Gastroesophageal sphincter (tissue), 4 donors: ENCODE measurements at places on chromosomes 5 and 9.

DNA sequence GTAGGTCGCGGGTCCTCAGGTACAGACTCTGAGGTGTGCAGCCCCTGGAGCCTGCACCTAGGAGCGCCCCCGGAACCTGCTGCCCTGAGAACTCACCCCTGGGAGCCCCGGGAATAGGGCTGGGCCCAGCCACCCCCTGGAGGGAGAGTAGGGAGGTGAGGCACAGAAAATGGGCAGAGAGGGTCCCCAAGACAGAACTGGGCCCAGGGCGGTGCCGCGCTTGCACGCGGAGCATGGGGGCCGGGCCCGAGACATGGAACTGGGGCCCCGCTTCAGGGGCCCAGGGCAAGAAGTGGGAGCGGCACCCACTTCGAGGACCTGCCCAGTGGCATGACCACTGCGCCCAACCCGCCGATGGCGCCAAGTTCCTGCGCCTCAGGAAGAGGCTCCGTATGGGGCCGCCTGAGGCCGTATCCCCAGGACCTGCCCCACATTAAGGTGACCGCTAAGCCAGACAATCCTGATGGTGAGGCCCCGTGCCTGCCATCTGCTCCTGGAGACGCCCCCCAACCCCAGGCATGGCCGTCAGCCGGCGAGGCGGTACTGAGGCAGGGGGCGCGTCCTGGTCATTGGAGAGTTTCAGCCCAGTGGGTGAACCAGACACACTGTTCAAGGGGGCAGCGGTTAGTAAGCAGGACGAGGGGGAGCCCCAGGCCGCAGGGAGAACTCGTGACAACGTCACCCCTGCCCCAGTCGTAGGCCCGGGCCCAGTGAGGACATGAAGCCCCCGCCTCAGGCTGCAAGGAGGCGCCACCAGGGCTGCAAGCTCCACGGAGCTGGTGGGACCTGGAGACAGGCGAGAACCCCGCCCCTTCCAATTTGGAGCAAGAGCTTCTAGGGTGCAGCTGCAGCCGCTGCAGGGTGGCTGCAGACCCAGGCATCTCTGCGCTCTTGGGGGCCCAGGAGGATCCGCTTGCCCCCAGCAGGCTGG lies 89.5 kb upstream of the PUM3 start:
- no peak for ATAC-seq

GRCh38 chr9:38652044-38652443 lies 31.6 kb upstream of the ANKRD18A start:
- no peak for ATAC-seq

GRCh38 chr5:33167541-33167940 lies 273.2 kb upstream of the TARS1 start:
- ATAC-seq: no peak

DNA sequence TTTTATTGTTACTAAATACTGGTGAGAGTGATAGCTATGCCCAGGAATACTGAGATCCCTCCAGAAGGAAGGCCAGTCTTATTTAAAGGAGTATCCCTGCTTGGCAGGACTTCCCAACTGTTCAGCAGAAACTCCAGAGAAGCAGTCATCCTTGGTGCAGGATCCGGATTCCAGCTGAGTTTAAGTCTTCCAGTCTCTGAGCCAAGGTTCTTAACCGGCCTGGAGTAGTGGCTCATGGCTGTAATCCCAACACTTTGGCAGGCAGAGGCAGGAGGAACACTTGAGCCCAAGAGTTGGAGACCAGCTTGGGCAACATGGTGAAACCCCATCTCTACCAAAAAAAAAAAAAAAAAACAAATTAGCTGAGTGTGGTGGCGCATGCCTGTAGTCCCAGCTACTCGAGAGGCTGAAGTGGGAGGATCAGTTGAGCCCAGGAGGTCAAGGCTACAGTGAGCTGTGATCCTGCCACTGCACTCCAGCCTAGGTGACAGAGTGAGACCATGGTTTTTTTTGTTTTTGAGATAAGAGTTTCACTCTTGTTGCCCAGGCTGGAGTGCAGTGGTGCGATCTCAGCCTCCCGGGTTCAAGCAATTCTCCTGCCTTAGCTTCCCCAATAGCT lies 7.6 kb downstream of the NAIF1 start:
- peak; percentile 9 for ATAC-seq

GRCh38 chr5:178155065-178155464 lies 1.4 kb upstream of the NHP2 start:
- no peak for ATAC-seq

DNA sequence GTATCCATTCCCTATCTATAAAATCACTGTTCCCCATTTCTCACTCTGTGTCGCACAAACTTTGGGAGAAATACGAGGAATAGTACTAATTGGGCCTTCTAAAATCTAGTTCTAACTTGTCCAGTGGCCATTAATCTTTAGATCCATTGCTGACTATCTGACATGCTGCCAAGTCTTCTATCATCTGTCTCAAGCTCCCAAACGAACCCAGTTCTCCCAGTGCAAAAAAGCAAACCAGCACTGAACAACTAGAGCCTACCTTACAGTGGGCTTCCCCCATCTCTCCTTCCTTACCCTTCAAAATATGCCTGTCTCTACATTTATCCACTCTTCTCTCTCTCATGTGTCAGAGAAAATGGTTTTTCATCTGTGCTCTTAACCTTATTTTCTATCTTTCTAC lies 3.2 kb upstream of the SPINK7 start:
- no peak for ATAC-seq

DNA sequence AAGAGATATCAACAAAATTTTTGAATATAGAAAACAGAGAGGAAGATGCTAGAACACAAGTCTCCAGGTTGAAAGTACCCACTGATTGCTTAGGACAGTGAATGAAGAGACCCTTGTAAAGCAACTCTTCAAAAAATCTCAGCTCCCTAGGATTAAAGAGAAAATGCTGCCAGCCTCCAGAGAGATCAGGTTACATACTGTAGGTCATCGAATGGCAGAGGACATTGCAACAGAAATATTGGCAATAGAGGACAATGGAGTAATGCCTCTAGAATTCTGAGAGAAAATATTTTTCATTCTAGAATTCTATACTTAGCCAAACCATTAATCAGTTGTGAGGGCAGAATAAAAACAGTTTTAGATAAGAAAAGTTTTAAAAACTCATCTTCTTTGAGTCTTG lies 43.1 kb upstream of the ELL2 start:
- no peak for ATAC-seq

GRCh38 chr9:100351508-100351907 lies 1.2 kb downstream of the TEX10 start:
- no peak for ATAC-seq

- ATAC-seq: no peak
Measured at GRCh38 chr5:9892696-9893095, 262.5 kb upstream of the TAS2R1 start.

DNA sequence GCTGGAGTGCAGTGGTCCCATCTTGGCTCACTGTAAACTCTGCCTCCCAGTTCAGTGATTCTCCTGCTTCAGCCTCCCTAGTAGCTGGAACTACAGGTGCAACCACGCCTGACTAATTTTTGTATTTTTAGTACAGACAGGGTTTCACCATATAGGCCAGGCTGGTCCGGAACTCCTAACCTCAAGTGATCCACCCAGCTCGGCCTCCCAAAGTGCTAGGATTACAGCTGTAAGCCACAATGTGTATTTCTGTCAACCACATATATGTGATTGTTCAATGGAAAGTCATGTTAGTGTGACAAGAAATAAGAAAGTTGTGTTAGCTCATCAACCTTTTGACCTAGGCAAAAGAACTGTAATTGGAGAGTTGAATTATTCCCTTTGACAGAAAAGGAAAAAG lies 677.1 kb upstream of the CHD1 start:
- ATAC-seq: no peak

- no peak for ATAC-seq
Measured at GRCh38 chr5:128196791-128197190, 113.2 kb downstream of the SLC12A2 start.

- ATAC-seq: no peak
Measured at GRCh38 chr5:43702815-43703214, 99.8 kb downstream of the NNT start.

GRCh38 chr9:68896486-68896885 lies 117.4 kb downstream of the PRKACG start:
- no peak for ATAC-seq

- ATAC-seq: no peak
Measured at GRCh38 chr9:131436376-131436775, 42.5 kb downstream of the PRRC2B start.

DNA sequence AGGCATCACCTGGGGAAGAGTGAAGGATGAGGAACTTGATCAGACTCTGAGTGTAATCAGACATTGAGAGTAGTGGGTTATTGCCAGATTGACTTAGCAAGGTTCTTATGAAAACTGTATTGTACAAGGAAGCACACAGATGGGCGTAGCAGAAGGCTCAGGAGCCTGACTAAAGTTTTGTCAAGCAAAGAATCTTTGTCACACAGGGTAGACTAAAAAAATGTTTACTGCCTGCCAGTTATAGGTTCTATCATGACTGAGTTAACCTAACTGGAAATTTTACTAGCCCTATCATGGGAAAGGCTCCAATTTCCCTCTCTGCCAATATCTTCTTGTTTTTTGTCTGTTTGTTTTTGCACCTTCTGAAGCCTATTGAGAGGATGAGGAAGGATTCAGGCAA lies 19.1 kb downstream of the CAMK4 start:
- no peak for ATAC-seq

- no peak for ATAC-seq
Measured at GRCh38 chr9:33785914-33786313, 9.4 kb upstream of the PRSS3 start.

DNA sequence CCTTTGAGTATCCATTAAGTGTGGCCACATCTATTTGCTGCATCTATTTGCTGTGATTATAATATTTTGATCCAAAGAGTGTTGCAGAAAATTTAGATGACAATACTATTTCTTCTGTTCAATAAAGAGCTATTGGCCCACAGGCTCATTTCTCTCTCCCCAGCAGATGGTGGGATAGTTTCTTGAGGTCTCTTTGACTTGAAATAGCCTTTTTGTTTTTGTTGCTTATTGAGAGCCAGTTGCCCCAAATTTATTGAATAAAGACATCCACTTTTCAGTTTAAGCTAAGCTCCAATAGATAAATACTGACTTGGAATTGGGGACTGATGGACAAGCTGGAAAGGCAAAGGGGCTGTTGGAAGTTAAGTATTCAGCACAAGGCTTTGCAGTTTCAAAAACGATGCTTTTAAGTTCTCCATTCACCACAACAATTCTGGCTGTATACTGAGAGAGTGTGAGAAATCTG lies 290.1 kb upstream of the MPDZ start:
- no peak for ATAC-seq

DNA sequence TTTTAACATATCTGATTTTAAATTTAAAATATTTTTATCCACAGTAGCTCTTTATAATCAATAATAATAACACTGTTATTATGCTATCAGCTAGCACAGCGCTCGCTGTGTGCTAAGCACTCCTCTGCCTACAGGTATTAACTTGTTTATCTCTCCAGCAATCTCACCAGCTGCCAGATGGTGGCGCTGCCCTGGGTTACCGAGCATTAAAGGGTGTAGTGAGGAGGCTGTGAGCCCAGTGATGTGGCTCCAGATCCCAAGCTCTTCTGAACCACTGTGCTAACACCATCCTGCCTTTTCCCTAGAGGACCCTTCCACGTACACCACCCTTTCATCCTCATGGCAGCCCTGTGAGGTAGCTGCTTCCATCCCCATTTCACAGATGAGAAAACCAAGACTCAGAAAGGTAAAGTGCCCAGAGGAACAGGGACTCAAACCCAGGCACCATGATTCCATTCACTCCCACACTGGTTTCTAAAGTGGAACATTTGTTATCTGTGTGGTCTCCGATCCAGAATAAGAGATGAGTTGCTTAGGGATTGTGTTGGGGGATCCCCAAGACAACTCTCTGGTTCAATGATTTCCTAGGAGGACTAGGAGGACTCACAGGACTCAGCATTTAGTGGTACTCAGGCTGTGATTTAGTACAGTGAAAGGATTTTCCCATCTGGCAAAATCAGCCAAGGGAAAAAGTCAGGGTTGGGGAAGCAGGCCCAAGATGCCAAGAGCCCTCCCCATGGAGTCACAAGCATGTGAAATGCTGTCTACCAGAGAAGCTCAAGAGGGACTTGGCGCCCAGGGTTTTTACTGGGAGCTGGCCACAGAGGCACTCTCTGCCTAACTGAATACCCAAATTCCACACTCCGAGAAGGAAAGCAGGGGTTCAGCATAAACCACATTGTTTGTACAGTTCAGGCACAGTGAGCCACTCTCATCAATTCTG lies 7.0 kb downstream of the IGFBPL1 start:
- ATAC-seq: no peak

DNA sequence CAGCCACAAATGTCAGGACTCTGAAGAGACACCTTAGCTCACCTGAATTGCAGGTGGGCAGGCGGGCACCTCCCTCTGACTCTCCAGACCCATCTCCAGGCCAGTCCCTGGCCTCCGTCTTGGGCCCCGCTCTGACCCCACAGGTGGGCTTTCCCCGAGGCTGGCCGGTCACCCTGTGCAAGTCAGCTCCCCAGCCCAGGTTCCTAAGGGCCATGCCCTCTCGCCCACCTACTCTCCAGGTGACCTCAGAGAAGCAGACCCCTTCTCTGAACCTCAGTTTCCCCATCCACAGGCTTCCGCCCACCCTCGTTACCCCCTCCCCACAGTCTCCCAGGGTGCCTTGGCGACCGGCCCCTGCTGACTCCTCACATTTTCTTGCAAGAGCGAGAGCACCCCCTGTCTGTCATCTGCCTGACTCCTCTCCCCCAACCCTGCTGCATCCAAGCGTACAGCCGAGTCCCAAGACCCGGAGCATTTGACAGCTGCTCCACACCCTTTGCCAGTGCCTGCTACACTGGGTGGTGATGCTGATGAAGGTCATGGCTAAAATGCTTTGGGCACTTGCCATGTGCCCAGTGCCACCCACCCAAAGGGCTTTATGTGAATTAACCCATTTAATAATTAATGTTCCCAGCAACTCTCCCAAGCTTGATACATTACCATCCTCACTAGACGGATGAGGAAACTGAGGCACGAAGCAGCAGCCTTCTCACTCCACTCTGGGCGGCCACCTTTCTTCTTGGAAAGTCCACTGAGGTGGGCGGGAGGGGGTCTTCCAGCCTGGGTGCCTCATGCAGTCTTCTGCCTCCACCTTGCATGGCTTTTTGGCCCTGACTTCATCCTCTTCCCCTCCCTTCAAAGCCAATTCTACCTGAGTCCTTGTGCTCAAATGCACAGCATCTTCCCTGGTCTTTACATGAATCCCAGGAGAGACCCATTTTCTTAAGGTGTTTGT lies 51.1 kb upstream of the ORM1 start:
- no peak for ATAC-seq

GRCh38 chr5:132776131-132776937 lies 705 bp downstream of the SEPTIN8 start:
- peak; percentile 1 for ATAC-seq

DNA sequence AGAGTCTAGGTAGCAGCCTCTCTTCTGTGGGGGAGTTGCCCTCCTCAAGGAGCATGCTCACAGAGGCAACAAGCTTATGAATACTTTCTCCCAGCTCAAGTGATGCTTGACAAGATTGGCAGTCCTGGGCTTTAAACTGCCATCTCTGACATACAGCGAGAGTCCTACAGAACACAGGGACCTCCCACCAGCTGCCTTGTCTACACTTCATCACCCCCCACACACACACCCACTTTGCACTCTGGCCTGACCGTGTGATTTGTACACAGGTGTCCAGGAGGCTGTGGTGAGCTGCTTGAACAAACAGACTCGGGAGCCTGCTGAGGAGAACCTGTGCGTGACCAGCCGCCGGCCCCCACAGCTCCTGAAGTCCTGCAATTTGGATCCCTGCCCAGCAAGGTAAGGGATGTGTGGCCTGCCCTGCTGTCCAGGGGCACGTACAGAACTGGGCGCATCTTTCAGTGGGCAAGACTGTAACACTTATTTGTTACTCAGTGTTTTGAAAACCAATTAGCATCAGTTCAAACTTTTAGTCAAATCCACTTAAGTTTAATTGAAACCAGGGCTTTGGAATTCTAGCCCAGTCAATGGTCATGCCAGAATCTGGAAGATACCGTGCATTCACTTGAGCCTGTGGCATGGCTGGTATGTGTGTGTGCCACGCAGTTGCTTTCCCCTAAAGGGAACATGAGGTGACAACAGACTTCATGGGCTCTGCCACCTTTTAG lies 247.5 kb downstream of the ADAMTSL1 start:
- ATAC-seq: no peak
